ENCODE measurements at places on chromosomes 4 and X.

DNA sequence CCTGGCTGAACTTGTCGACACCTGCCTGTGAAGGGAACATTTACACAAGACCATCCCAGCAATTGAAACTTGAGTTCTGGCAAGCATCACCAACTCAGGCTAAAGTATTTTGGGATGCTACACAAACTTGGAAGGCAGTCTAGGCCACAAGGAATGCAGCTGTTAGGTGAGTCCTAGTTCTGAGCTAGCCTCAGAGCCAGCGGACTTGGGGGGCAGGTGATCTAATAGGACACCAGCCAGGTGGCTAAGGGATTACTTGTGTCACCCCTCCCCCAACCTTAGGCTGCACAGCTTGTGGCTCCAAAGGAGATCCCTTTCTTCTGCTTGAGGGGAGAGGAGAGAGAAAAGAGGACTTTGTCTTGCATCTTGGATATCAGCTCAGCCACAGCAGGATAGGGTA lies 62.3 kb upstream of the DKK2 start:
- no peak for DNase-seq

- DNase-seq = no peak
Measured at GRCh38 chrX:149837639-149838038, 43.3 kb upstream of the MAGEA8 start.

DNA sequence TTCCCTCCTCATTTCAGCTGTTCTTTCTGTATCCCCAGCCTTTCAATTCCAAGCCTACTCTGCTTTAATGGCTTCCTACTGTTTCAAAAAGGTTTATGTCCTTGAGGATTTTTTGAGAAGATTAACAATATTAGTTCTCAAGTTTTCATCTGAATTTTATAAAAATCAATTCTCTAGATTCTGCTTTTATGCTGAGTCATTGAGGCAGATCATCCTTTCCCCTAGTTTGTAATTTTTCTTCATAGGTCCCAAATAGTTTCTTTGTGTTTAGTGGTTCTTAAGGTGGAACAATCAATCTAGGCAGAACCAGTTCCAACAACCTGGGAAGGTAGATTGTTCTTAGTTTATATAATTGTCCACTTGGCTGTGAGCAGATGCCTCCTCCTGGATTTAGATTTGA lies 100.1 kb upstream of the NAP1L5 start:
- no peak for DNase-seq

DNA sequence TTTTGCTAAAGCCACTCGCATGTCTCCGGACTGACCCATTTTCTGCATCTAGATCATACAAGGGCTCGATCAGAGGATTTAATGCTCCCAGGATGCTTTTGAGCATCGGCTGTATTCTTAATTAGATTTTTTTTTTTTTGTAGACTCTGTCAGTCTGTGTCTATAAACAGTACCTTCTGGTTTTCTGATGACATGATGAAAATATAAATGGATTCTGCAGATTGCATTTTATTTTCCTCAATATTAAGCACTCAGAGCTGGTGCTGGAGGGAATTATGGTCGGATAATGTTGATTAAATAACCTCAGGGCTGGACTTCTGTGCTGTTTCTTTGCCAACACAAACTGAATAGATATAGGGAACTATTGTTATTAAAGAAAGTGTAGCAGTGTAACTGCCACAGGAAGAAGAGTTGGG lies 57.1 kb upstream of the LIMCH1 start:
- DNase-seq = no peak

- peak; percentile 85 for DNase-seq
Measured at GRCh38 chrX:12949927-12950656, 24.8 kb upstream of the TMSB4X start.

- DNase-seq = no peak
Measured at GRCh38 chrX:65034292-65034667, 58.0 kb upstream of the ZC4H2 start.

- DNase-seq = no peak
Measured at GRCh38 chr4:14529653-14530052, 472.6 kb upstream of the CPEB2 start.

GRCh38 chrX:150005027-150005426 lies 66.7 kb upstream of the EOLA2 start:
- DNase-seq = no peak

DNA sequence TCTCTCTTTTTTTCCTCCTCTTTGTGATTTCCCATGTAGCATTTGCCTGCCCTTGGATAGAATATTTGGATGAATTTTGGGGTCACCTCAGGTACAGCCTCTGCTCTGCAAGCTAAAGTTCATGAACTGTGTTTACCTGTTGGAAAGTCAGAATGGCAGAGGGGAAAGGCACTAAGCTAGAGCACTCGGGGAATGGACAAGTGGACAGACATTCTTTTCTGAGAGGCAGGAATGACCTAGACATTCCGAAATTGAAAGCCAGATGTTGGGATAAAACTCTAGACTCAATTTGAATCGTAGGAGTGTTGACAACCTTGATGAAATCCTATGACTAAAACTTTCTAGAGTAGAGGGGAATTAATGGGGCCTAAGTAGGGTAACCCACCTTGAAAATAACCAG lies 56.1 kb downstream of the LUZP4 start:
- no peak for DNase-seq

DNA sequence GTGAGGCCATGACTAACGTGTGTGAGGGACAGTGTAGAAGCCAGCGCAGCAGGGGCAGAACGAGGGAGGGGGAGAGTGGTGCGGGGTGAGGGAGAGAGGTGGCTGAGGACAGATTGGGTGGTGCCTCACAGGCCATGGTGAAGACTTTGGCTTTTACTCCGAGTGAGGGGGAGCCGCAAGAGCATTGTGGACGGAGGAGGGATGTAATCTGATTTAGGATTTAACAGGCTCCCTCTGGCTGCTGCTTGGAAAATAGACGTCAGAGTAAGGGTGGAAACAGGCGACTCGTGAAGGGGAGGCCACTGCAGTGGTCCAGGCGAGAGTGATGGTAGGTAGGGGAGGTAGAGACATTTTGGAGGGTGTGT lies 13.0 kb downstream of the PPP1R3F start:
- DNase-seq = peak; percentile 33

- no peak for DNase-seq
Measured at GRCh38 chr4:142826503-142827241, 19.4 kb downstream of the INPP4B start.

GRCh38 chr4:123832173-123833026 lies 435.8 kb downstream of the SPRY1 start:
- DNase-seq = peak; percentile 100

- DNase-seq = peak; percentile 13
Measured at GRCh38 chrX:150199803-150200202, 163.3 kb upstream of the MAMLD1 start.

DNA sequence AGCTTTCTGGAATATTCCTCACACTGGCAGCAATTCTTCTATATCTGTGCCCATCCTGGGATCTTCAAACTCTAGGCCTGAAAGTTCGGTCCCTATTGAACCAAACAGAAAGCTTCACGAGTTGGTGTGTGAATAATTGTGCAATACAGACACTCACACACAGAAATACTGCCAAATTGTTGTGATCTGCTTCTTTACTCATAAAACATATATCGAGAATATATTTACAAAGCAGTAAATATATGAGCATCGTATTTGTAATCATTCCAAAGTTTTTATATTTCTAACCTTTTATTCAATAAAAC lies 56.6 kb upstream of the BEX4 start:
- no peak for DNase-seq

DNA sequence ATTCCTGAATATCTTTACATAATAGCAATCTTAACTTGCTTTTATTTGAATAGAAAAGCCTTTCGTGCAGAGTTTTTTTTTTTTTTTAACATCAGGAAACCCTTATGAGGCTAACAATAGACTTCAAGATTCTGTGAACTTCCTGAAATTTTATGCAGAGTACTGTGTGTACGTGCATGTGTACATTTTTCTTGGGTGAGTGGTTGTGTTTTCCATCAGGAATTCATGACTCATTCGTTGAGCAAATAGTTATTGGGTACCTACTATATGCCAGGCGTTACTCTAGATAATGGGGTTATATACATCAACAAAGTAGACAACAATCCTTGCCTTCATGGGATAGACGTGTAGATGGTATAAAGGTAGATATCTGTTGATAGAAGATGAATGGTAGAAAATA lies 59.1 kb downstream of the MRPL1 start:
- DNase-seq = peak; percentile 94

GRCh38 chr4:71141125-71141524 lies 147.7 kb downstream of the DCK start:
- DNase-seq = no peak

DNA sequence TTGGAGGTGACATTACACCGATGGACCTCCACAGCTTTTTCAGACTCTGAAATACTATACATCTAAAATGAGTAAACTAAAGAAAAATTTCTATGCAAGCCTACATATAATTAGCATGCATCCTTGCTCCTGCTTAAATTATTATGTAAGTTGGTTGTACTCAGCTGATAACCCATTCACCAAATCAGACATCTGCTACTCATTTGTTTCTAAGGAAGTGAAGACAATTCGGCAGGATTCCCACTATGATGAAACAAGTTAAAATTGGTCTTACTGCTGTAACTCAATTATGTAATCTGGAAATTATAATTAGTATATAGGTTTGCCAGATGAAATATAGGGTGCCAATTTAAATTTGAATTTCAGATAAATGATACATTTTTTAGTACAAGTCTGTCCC lies 59.5 kb upstream of the FGF13 start:
- no peak for DNase-seq

- no peak for DNase-seq
Measured at GRCh38 chr4:2745516-2745915, 10.6 kb downstream of the TNIP2 start.

DNA sequence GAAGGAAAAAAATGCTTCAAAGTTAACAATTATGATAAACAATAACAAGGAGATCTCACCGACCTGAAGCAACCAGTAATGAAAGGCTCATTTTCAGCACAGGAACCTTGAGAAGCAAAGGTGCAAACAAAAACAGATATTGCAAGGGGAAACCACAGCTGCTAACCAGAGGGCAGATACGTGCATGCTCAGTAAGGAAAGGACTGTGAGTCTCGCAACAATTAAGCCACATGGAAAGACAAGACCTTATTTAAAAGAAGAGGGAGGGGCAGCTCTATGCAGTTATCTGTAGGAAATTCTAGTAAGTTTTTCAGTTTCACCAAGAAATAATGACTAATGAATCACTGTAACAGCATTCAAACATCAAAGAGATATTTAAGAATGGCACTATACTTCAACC lies 19.3 kb downstream of the LRCH2 start:
- DNase-seq = no peak

- DNase-seq = no peak
Measured at GRCh38 chrX:67734111-67734753, 190.4 kb downstream of the AR start.

GRCh38 chr4:105967058-105967658 lies 71.9 kb downstream of the NPNT start:
- DNase-seq = no peak

GRCh38 chr4:98685225-98686042 lies 27.0 kb upstream of the TSPAN5 start:
- DNase-seq = no peak

GRCh38 chr4:39514888-39515401 lies 12.3 kb downstream of the UGDH start:
- DNase-seq = peak; percentile 67

- DNase-seq = no peak
Measured at GRCh38 chr4:82508011-82508410, 53.8 kb downstream of the TMEM150C start.

GRCh38 chr4:118033148-118034052 lies 886 bp upstream of the NDST3 start:
- peak; percentile 53 for DNase-seq

- peak; percentile 14 for DNase-seq
Measured at GRCh38 chr4:138588501-138588900, 346.4 kb upstream of the SLC7A11 start.

All from EH (cell line).